ENCODE measurements at places on chromosomes 16 and 17. TPM values are rescaled to one million over a fixed set of nuclear protein-coding genes. Genes with fewer than 3 reads are reported as not detected.

DNA sequence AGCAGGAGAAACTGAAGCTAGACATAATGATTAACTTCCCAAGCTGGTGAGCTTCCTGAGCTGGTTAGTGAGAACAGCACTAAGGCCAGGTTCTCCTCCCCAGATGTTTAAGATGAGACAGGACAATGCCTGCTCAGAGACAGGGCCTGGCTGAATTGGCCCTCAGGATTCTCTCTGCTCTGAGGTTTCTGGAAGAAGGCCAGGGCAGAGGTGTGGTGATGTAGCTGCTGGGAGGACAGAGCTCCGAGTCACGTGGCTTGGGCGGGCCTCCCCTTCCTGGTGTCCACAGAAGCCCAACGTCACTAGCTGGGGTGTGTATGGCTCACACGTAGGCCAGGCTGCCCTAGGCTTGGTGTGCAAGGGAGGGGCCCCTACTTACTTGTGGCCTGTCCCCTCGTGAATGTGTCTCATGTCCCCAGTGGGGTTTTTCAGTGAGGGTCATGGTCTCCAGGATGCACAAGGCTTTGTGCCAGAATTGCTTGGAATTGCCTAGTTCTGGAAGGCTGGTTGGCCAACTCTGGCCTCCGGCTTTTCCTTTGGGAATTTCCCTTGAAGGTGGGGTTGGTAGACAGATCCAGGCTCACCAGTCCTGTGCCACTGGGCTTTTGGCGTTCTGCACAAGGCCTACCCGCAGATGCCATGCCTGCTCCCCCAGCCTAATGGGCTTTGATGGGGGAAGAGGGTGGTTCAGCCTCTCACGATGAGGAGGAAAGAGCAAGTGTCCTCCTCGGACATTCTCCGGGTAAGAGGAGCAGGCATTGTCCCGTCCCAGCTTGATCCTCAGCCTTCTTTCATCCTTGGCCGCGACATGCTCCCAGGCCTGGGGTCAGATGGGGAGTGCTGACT lies 3.4 kb downstream of the NOD2 start:
- H3K27me3 ChIP-seq: no peaks in the 10 kb centered on the region
- H3K4me1 ChIP-seq: peaks cover 72% of the 10 kb centered on the region
- peak overlapping the region; percentile 93 for H3K27ac ChIP-seq
- peaks cover 18% of the 10 kb centered on the region for H3K36me3 ChIP-seq
- peak; percentile 86 for DNase-seq

DNA sequence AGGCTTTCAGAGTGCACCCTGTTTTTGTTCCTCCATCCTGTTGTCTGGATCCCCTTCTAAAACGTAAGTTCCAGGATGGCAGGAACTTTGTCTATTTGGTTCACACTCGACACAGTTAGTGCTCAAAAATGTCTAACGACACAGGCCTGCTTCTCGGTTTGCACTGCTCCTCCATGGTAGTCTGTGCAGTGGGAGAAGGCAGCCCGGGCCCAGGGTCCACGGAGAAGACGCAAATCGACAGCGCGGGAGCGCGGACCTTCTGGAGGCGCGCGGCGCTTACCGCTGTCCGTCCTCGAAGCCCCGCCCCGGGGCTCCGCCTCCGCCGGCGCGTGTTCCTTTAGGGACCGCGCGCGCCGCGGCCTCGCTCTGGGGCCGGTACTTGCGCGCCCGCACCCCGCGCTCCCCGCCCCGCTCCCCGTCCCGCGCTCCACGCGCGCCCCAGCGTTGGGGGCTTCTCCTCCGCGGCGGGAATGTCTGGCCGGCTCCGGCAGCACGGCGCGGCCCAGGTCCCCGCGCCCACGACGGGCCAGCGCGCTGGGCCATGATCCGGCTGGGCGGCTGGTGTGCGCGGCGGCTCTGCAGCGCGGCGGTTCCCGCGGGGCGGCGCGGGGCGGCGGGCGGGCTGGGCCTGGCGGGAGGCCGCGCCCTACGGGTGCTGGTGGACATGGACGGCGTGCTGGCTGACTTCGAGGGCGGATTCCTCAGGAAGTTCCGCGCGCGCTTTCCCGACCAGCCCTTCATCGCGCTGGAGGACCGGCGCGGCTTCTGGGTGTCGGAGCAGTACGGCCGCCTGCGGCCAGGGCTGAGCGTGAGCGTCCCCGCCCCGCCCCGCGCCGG lies at the start of gene NT5M:
Gene NT5M (plus strand): TSS at position 364 of the 837 bp plus-strand sequence. CDS start 178 bp downstream, at position 542.
- peaks cover 39% of the 10 kb centered on the region for H3K4me1 ChIP-seq
- H3K4me3 ChIP-seq: peak within 1 kb of the TSS; percentile 94
- peaks cover 2% of the 10 kb centered on the region for H3K36me3 ChIP-seq
- peaks cover 2% of the 10 kb centered on the region for H3K27me3 ChIP-seq
- DNase-seq: peak; percentile 82

GRCh38 chr16:88062341-88063210 lies 111.3 kb downstream of the BANP start:
- H3K36me3 ChIP-seq: peaks cover 1% of the 10 kb centered on the region
- no peaks in the 10 kb centered on the region for H3K27me3 ChIP-seq
- DNase-seq: no peak
- H3K27ac ChIP-seq: no peak overlapping the region
- no peaks in the 10 kb centered on the region for H3K4me1 ChIP-seq

DNA sequence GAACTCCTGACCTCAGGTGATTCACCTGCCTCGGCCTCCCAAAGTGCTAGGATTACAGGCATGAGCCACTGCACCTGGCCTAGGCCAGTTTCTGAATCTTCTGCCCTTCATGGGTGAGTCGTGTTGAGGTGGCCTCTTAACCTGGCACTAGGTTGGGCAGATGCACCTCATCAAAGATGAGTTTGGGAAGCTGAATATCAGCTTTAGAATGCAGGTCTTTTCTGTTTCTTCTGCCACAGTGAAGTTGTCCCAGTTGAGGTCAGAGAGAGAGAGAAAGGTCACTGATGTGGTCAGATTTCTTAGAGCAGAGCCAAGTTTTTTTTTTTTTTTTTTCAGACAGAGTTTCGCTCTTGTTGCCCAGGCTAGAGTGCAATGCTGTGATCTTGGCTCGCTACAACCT lies 111.3 kb upstream of the WSCD1 start:
- DNase-seq: no peak
- no peak overlapping the region for H3K27ac ChIP-seq
- no peaks in the 10 kb centered on the region for H3K4me1 ChIP-seq

The SPAG9 gene
- 53.8 TPM for total RNA-seq

DNA sequence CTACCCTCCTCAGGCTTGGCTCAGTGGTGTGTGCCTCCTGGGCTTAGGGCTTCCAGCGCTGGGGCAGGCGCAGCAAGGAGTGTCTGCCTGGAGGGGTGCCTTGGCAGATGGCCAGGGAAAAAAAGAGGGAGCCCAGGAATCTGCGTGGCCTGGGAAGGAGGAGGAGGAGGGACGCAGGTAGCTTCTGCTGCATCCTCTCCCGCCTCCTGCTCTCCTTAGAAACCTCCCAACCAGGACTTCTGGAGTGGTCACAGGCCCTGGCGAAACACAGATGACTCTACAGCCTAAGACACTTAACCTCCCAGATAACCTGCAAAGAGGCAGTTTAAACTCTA lies 7.3 kb upstream of the BCAR1 start:
- H3K36me3 ChIP-seq: no peaks in the 10 kb centered on the region
- H3K4me1 ChIP-seq: no peaks in the 10 kb centered on the region
- no peak for DNase-seq
- H3K27ac ChIP-seq: no peak overlapping the region

- DNase-seq: no peak
- peaks cover 41% of the 10 kb centered on the region for H3K4me1 ChIP-seq
- peaks cover 7% of the 10 kb centered on the region for H3K36me3 ChIP-seq
Observed at GRCh38 chr16:3190949-3191353, 2.9 kb downstream of the OR1F1 start.

The ZG16B gene
- 7.0 TPM for total RNA-seq

DNA sequence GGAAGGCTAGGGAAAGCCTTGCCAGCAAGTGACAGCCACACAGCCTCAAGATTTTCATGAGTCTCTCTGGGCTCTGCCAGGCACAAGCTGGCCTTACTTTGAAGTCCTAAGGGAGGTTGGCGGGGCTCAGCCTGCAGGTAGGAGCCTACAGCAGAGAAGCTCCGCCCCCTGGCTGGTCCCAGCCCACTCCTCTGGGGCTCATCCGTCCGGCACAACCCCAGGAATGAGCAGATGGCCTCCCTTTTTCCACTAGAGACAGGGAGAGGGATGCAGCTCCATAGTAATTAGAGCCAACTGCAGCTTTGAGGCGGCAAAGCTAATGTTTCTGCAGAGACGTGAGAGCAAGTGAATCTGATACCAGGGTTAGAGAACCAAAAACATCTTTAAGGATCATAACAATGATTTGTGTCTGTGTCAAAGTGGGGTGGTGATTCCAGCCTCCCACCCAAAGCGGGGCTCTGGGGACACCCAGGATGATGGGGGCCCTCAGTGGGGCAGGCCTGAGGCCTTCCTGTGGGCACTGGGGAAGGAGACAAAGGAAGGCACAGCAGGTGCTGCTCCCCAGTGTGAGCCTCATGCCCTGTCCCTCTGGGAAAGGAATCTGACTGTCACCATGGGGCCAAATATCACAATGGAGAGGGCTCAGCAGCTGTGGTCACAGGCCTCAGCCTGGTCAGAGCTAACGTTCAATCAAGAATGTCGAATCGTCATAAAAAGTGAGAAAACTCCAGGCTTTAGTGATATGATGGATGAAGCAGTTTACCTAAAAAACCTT lies 61.5 kb downstream of the RBFOX3 start:
- H3K36me3 ChIP-seq: no peaks in the 10 kb centered on the region
- no peak for DNase-seq

DNA sequence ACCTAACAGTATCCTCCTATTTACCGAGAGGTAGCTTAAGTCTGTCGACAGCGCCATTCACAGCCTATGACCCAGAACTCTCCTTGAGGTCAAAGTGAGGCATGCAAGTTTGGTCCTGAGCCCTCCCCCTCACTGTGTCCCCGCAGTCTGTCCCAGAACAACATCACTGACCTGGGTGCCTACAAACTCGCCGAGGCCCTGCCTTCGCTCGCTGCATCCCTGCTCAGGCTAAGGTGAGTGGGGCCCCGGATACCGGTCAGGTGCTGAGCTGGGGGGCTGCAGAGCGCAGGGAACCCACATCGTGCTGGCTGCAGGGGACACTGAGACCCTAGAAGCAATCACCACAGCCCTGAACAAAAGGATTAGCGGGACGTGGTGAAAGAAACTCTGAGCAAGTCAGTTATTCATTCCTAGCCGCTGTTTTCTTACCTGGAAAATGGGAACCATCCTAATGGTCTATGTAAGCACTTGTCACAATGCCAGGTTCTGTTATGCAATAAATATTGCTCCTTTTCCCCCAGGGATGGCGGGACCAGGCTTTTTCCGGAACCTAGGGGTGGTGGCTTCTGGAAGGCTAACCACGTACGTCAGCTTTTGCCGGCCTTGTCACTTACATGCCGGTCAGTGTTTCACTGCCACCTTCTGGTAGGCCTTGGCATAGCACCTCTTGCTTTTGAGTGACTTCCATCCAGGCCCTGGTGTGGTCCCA lies 23.8 kb downstream of the DEXI start:
- H3K36me3 ChIP-seq: peaks cover 38% of the 10 kb centered on the region
- H3K4me1 ChIP-seq: peaks cover 12% of the 10 kb centered on the region
- H3K27me3 ChIP-seq: no peaks in the 10 kb centered on the region

DNA sequence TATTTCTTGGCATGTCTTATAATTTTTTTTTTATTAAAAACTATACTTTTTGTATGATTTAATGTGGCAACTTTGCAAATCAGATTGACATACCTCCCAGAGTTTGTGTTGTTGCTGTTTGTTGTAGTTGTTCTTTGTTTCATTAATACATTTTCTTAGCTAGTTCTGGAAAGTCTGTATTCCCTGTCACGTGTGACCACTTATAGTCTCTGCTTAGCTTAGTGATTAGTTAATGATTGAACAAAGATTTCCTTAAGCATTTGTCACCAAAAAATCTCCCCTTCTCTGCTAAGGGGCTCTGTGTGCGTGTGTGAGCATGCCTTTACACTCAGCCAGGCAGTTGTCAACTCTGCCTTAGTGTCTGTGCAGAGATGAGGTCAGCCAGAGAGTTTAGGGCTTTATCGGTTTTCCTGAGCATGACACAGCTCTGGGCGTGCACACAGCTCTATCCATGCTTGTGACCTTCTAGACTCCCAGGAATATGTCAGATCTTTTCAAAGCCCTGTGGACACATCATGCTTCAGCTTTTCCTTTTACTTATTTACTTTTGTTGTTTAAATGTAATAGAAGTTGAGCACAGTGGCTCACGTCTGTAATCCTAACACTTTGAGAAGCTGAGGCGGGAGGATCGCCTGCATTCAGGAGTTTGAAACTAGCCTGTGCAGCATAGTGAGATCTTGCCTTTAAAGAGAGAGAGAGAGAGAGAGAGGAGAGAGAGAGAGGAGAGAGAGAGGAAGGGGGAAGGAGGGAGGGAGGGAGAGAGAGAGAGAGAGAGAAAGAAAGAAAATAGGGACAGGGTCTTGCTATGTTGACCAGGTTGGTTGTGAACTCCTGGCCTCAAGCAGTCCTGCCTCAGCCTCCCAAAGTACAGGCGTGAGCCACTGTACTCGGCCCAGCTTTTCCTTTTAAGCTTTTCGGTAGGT lies 21.9 kb downstream of the DNAI2 start:
- H3K27me3 ChIP-seq: peaks cover 3% of the 10 kb centered on the region
- no peak for DNase-seq
- H3K4me3 ChIP-seq: no peak overlapping the region

The RAB37 gene
- total RNA-seq: 36.7 TPM

DNA sequence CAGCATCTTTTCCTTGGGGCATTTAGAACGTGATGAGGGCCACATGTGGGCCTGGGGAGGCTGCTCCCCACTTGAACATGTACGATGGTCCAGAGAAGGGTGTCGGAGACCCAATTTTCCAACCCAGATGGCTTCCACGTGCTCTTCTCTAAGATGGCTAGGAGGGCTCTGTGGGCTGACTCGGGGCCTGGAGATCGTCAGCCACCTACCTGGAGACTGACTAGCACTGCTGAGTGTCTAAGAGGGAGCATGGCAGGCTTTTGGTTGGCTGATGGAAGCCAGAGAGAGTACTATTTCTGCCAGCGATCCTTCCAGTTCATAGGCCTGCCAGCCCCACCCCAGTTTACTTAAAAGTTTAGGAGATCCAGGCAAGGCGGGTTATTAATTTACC lies 60.2 kb upstream of the CLEC18A start:
- H3K4me1 ChIP-seq: no peaks in the 10 kb centered on the region
- H3K27me3 ChIP-seq: no peaks in the 10 kb centered on the region
- no peak overlapping the region for H3K27ac ChIP-seq
- no peak overlapping the region for H3K4me3 ChIP-seq
- no peak for DNase-seq

GRCh38 chr17:30717291-30718098 lies 107.0 kb downstream of the CRLF3 start:
- peaks cover 11% of the 10 kb centered on the region for H3K4me1 ChIP-seq
- no peak overlapping the region for H3K27ac ChIP-seq
- no peak overlapping the region for H3K4me3 ChIP-seq
- H3K36me3 ChIP-seq: no peaks in the 10 kb centered on the region
